ENCODE measurements at places on chromosomes 13 and 19.

GRCh38 chr13:66154354-66154753, 1075.8 kb downstream of the PCDH9 start:
- DNase-seq, result no peak

DNA sequence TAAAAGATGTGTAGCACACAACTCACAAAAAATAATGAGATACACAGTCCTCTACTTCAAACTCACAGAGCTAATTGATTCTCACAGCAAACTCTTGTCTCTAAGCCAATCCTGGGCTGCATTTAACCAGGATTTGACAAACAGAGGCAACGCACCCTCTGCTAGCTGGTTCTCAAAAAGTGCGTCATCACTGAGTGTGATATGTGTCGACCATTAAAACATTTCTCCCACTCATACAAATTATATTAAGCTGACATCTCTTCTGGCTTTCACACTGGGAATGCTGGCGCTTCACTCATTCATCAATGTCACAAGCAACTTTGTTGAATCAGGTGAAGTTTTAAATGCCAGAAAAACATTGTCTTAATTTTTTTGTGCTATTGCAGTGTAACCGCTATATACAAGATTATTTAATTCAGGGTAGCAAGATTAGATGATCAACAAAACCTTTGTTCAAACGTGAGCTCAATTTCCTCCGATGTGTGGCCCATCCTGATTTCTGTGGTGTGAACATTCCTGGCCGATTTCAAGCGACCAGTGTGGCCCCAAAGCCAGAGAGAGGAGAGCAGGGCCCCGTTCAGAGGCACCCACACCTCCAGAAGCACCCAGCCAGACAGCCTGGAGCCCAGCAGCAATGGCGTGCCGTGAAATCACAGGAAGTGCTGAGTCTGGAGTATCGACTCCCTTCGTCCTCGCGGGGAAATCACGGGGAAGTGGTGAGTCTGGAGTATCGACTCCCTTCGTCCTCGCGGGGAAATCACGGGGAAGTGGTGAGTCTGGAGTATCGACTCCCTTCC, 49.4 kb downstream of the RASA3 start:
- DNase-seq, result no peak

DNA sequence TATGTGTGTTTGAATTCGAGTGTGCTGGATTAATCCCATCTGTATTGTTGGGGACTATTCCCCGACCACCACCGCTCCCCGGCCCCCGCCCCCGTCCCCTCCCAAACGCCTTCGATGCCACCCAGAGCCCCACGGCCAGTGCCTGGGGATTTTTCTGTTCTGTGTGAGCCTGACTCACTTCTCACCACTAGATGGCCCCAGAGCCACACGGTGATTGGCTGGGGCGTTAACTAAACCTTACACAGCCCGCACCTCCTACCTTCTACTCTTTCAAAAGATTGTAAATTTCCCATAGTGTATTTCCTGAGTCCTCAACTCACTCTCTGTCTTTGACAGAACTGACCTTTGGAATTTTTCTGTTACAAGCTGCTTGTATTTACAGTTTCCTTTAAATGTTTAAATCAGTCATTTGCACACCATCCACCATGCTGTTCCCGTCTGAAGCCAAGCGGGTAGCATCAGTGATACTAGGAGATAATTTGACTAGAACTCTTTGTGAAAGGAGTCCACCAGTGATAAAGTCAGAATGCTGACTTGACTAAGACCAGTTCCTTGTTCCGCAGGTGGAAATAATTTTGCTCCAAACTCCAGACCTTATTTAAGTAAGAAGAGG, 61.4 kb downstream of the RFX2 start:
- DNase-seq, result peak; percentile 84

DNA sequence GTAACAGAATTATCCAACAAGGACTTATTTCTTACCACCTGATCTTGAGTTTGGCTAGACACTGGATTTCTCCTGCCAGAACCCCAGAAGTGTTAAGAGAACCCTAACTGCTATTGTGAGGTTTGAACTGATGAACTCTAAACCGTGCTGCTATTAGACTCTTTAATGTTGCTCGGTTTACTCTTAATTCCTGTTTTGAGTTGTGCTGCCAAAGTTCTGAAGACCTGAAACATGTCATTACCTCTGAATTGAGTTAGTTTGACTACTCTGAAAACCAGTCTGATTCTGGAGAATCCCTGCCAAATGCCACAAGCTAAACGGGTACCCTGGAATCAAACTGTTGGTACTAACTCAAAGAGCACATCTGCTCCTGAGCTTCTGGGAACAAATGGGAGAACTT, 215.5 kb downstream of the KLF12 start:
- DNase-seq, result no peak

GRCh38 chr19:16070366-16070990, 5.8 kb upstream of the TPM4 start:
- peak; percentile 95 for DNase-seq

- DNase-seq, result no peak
These were observed 8.5 kb upstream of the ZNF616 start for GRCh38 chr19:52148256-52148655.

GRCh38 chr13:35219021-35219420, 257.5 kb downstream of the MAB21L1 start:
- DNase-seq, result no peak

GRCh38 chr19:38059897-38060296, 152.9 kb downstream of the SIPA1L3 start:
- DNase-seq, result peak; percentile 44

- peak; percentile 65 for DNase-seq
These were observed at the start of gene TMC4 for GRCh38 chr19:54172471-54173358. Gene TMC4, minus strand, starts transcription at chr19:54173160. Its CDS starts 43 bp downstream, at chr19:54173117.

- no peak for DNase-seq
These were observed 142.4 kb downstream of the ZIC5 start for GRCh38 chr13:99829161-99829560.

GRCh38 chr13:32903720-32904119, 112.5 kb upstream of the KL start:
- DNase-seq, result no peak

DNA sequence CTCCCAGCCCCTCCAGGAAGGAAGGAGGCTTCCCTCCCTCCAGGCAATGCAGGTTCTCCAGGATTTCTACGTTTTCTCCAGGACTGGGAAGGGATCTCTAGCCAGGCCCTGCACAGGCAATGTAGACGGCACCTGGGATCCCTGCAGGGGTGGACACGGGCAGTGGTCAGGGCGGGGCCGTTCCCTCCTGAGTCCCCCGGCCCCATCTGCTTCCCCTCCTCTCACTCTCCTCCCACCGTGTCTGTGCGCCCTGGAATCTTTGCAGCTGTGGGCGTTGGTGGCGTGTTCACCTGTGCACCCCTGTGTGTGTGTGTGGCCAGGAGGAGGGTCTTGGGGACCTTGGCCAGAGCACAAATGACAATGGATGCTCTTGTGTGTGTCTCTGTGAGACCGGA, 10.0 kb downstream of the NRTN start:
- no peak for DNase-seq

GRCh38 chr19:27647423-27647822, 1565.5 kb downstream of the UQCRFS1 start:
- DNase-seq, result no peak

Measured in B cell (primary cell).